ENCODE measurements at places on chromosomes 11 and 22.
A peak's percentile ranks its signal among the peaks of the same experiment; 100 is the strongest.

GRCh38 chr22:25950111-25950510 lies 208.1 kb downstream of the MYO18B start:
- DNase-seq = no peak

DNA sequence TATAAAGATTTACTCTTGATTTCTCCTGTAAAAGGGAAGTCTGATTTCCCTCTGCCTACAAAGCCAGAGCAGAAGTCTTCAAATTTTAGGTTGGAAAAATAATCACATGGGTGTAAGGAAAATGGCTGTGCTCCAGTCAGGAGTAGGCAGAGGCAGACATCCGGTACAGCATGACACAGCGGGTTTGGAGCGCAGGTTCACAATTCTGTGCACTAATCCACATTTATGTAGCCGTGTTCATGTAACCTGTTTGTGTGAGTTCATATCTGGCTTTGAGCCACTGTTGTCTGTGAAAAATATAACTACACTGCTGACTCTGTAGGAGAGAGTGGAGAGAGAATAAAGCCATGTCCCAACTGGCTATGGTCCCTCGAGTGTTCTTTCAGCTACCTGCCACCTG lies 248.0 kb downstream of the CASP12 start:
- DNase-seq = no peak

DNA sequence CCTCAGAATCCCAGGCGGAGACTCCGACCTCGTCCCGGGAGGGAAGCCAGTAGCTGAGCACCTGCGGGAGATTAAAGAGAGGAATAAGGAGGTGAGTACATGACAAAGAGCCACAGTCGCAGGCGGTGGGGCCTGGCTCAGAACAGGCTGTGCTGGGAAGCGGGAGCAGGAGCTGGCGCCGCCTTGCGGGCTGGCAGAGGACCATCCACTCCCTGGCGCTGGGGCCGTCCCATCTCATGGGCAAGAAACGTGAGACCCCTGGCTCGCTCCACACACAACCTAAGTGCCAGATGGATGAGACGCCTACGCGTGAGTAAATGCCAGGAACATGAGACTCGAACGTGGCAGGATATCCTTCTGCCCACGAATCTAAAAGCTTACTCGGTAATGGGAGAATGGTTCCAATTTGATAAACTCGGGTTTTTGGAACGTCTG lies 6.3 kb downstream of the CEND1 start:
- peak; percentile 86 for DNase-seq

DNA sequence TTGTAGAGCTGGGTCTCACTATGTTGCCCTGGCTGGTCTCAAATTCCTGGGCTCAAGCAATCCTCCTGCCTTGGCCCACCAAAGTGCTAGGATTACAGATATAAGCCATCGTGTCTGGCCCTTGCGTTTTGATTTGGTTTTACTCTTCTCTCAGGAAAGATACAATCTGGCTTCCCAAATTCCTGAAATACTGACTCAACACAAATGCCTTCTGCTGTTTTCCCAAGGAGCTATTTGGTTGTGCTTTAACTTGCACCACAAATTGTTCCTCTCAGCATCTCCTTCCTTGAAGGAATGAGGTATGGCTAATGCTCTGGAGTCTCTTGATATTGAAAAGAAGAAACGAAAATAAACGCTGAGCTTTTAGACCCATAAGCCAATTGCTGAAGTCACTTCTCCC lies 110.0 kb upstream of the PAX6 start:
- no peak for DNase-seq

DNA sequence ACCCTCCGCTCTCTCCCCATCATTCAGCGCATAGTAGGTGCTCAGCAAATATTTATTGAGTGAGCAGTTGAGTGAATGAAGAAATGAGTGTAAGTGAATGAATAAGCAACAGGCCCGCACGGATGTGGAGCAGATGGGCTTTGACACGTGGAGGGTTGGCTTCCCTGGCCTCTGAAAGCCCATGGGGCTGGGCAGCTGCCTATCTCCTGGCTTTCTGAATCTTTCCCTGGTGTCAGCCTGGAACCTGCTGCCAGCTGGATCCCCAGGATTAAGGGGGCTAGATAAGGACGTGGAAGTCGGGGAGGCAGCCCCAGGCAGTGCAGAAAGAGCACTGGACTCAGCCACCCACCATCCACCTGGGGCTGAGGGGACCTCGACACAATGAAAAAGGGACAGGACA lies 12.6 kb downstream of the IL2RB start:
- no peak for DNase-seq

DNA sequence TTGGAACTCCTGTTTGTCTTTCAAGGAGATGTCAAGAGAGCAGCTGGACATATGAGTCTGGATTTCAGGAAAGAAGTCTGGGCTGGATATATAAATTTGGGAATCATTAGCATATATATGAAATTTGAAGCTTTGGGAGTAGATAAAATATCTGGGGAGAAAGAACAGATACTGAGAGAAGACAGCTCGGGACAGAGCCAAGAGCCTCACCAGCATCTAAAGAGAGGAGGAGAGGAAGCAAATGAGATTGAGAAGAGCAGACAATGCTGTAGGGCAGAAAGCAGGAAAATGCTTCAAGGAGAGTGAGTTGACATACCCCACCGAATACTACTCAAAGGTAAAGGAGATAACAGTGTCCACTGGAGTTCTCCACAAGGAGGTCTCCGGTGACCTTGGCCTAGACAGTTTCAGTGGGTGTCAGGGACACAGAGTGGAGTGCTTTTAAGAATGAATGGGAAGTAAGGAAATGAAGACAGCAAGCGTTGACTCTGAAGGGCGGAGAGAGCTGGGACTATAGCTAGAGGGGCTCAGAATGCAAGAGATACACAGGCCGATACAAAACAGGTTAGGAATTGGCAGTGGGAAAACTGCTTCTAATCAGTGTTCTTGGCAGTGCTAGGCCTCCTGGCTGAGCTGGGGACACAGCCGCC lies 862 bp downstream of the APBB1 start:
- no peak for DNase-seq

DNA sequence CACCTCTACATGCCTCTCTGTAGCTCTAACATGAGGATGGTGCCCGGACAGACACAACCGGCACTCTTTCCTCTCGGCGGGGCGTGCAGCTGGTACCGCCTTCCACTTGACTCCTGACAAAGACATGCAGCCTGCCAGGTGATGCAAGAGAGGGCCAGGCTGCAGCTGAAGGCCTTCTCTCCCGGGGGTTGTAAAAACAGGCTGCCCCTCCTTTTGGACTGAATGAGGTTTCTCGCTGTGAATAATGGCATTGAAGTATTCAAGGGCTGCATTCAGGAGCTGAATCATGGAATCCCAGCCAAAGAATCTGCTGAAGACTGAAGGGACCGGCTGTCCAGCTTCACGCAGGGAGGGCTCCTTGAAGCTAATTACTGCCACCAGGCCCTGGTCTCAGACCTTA lies 110.9 kb downstream of the GALNT18 start:
- no peak for DNase-seq

- no peak for DNase-seq
These were observed 63.5 kb downstream of the SIK2 start for GRCh38 chr11:111665777-111666176.

GRCh38 chr22:41917903-41918791 lies 3.3 kb upstream of the SHISA8 start:
- DNase-seq = no peak

DNA sequence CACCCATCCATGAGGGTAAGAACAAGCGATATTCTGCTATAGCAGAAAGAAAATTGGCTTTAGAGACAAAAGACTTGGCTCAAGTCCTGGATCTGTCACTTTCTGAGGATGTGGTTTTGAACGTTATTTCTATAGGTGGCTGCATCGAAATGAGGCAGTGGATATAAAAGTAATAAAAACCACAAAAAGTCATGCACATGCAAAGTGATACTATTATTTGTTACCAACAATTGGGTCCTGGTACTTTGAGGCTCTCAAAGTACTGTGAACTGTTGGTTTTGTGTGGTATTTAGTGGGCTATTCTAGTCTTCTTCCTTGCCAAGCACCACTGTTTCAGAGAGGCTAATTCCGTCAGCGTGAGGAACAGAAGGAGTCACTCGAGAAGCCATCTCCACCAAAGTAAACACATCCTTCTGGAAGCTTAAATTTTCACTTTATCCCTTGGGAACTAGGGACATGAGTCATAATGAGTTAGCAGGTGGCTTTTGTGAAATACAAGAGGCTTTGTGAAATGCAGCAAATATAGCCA lies 13.1 kb downstream of the UBASH3B start:
- DNase-seq = no peak

DNA sequence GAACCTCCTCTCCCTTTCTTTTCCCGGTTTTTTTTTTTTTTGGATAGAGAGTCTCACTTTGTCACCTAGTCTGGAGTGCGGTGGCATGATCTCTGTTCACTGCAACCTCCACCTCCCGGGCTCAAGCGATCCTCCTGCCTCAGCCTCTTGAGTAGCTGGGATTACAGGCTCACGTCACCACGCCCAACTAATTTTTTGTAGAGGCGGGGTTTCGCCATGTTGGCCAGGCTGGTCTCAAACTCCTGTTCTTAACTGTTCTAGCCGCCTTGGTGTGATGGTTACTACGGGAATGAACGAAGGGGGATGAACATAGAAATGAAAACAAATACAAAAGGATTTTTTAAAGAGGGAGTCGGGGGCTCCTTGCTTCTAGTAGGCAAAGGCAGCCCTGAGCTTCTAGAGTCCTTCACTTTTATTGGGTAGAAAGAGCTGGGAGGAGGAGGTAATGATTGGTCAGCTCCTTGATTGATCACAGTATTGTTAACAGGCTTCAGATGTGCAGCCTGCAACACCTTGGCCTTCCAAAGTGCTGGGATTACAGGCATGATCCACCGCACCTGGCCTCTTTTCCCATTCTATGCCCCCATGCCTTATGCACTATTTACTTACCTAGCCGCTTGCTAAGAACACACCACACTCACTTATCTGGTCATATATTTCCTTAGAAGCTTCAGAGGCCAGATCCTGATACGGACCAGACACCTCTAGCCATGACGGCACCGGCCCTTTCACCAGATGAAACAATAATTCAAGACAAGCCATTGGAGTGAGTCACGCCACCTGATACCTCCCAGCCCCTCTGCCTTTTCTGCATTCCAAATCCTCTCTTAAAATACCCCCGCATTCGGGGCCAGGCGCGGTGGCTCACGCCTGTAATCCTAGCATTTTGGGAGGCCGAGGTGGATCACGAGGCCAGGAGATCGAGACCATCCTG lies 20.7 kb downstream of the SUSD2 start:
- no peak for DNase-seq

DNA sequence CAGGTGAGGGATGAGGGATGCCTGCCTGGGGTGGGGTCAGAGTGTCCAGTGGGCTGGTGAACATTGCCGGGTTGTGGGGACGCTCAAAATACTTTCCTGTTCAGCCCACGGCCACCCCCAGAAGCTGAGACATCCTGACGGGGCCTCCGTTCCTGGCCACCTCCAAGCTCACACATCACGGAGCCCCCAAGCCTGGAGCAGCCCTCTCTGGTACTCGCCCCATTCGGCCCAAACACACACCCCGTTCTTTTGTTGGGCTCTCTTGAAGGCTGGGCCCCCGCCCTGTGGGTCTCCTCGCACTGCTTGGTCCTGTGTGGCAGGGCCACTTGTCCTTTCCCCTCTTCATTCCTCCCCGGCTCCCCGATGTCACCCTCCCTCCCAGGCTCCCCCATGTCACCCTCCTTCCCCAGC lies 442.6 kb downstream of the TBC1D22A start:
- no peak for DNase-seq

GRCh38 chr11:19349340-19350025 lies 108.7 kb upstream of the E2F8 start:
- DNase-seq = no peak

GRCh38 chr11:103332409-103332808 lies 223.2 kb downstream of the DYNC2H1 start:
- DNase-seq = no peak

- DNase-seq = no peak
These were observed 6.3 kb downstream of the DEAF1 start for GRCh38 chr11:688681-689080.

GRCh38 chr11:31810779-31811647 lies at the start of gene PAX6:
Gene PAX6 (minus strand): TSS chr11:31811322. CDS start chr11:31806411, 4,911 bp downstream.
- peak; percentile 71 for DNase-seq

DNA sequence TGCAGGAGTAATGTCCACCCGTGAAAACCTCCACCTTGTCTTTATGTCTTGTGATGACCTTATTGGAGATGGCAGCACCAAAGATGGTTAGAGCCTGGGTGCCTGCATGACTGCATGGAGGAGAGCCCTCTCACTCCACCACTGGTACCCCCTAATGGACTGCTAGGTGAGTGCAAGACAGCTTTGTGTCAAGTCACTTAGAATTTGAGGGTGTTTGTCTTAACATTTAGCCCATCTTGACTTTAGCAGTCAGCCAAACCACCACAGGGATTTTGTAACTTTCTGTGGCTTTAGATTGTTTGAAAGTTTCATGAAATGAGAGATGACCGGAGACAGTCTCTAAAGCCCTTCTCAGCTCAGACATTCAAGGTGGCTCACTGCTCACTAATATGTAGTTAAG lies 232.9 kb upstream of the NCAM1 start:
- DNase-seq = no peak

DNA sequence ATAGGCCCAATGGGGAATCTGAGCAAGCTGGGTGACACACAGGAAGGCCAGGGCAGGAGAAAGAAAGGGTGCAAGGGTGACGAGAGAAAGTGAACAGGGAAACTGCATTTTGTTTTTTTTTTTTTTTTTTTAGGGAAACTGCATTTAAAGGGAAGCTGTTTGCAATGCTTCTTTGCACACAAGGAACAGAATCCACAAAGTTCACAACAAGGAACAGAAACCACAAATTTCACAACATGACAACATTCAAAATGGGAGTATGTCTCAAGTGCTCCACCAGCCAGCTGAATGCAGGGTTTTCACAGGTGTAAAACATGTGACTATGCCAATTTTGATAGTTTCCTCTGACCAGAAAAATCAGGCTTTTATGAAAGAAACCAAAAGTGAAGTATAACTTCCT lies 6.8 kb upstream of the PLAAT3 start:
- no peak for DNase-seq

GRCh38 chr11:134342572-134343340 lies 11.0 kb downstream of the GLB1L2 start:
- DNase-seq = no peak

DNA sequence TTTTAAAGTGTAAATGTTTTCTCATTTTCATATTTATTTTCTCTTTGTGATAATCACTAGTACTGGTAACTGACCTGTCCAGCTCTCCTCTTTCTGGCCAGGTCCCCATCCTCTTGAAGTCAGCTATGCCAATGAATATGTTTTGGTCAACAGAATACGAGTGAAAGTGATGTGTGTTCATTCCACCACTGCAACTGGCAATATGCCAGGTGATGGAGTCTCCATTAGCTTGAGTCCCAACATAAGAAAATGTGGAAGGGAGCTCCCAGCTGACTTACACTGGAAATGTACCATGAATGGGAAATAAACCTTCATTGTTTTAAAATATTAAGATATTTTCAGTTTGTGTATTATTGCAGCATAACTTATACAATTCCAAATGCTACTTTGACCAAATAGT lies 75.8 kb downstream of the CCDC34 start:
- DNase-seq = no peak
